ENCODE measurements at places on chromosomes 11 and 22.

GRCh38 chr22:22992474-22992873 lies 77.8 kb upstream of the GNAZ start:
- DNase-seq: no peak

- DNase-seq: no peak
Observed at GRCh38 chr11:125569915-125570621, 791 bp downstream of the EI24 start.

GRCh38 chr11:75443043-75443442 lies 10.0 kb upstream of the KLHL35 start:
- DNase-seq: no peak

DNA sequence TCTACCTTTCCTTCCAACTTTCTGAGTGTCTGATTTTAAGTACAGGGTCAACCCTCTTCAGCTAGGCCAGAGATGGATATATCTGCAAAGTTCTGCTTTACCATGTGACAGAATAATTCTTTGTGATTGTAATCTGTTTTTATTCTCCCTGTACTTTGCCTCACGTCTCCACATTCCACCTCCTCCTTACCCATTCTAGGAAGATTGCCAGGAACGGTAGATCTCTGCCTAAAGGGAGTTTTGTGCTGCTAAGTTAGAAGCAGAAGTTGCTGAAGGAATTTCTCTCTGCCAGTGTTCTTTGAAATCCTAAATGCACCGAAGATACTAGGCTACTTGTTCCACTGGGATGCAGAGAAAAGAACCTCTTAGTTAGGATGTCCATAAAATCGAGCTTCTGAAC lies 20.7 kb upstream of the FAM181B start:
- no peak for DNase-seq

DNA sequence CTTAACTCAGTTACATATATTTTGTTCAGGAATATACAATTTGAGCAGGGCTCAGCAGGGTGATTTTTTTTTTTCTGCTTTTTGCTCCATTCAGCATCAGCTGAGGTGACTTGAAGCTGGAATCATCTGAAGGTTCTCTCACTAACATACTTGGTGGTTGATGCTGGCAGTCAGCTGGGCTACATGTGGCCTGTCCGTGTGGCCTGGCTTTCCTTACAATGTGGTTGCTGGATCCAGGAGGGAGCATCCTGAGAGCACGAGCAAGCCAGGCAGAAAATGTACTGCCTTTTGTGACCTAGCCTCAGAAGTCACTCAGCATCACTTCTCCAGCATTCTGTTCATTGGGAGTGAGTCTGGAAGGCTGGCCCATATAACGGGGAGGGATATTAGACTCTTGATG lies 151.6 kb upstream of the E2F8 start:
- no peak for DNase-seq

All from stimulated activated CD8-positive, alpha-beta memory T cell treated with anti-CD3 and anti-CD28 coated beads, Interleukin-15, amount 100 ng/mL, for 48 hours (primary cell).